ENCODE measurements at places on chromosomes 2 and 18. TPM values are rescaled to one million over a fixed set of nuclear protein-coding genes. Genes with fewer than 3 reads are reported as not detected.

Gene ITGA4
- total RNA-seq = 2.7 TPM

Gene CDCA7
- total RNA-seq = 66.6 TPM

Gene SPHKAP
- not detected for total RNA-seq

Gene GAL3ST2
- 0.73 TPM for total RNA-seq

Gene CDKL4
- 0.46 TPM for total RNA-seq

Gene AFTPH
- 14.9 TPM for total RNA-seq

DNA sequence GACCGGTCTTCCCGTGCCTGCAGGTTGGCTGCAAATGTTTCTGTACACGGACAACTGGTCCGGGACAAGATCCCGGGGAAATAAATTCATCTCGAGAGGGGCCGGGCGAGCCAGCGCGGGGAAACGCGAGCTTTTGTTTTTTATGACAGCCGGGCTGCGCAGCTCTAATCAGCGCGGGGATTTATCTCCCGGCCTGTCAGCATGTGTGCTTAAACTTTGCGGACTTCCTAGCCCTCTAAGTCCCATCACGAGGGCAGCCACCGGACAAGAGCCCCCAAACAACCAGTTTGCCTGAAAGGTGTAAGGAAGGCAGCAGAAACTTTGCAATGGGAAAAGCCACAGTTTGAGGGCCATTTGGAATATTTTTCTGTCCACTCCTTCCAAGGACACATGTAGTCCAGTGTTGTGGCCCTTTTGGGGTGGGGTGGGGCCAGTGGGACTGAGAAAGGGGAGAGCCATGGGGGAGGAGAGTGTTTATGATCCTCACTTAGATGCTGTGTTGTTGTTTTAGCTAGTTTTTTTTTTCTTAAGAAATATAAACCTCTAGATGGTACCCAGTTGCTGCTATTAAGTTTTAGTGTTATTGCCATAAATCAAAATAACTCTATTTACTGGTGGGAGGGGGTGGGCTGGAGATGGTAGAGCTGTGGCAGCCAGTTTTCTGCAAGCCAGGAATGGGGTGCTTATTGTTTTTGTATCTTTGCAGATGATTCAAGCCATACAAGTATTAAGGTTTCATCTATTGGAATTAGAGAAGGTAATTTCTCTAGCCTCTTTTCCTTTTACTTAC is 6.0 kb downstream of the MEIS1 start:
- DNase-seq = no peak
- H3K27ac ChIP-seq = no peak overlapping the region
- no peaks in the 10 kb centered on the region for H3K36me3 ChIP-seq
- peaks cover 73% of the 10 kb centered on the region for H3K4me1 ChIP-seq

GRCh38 chr2:114034742-114035141 is 144.9 kb downstream of the ACTR3 start:
- DNase-seq = no peak
- H3K4me3 ChIP-seq = no peak overlapping the region
- no peak overlapping the region for H3K27ac ChIP-seq
- peaks cover 15% of the 10 kb centered on the region for H3K4me1 ChIP-seq

DNA sequence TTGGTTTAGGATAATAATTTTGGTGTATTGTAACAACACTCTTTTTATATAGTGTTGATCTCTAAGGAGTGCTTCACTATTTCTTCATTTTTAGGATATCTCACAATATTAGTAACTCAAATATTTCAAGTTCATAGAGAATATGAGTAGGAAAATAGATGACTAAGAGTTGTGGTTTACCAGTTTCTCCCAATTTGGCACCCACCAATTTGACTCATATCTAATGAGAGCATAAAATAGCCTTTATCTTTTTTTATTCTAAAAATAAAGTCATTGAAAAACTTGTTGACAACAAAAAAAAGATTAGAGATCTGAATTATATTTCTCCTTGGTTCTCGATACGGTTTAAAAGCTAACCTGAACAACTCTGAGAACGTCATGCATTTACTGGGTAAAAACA is 204.0 kb downstream of the PARD3B start:
- H3K4me1 ChIP-seq = no peaks in the 10 kb centered on the region
- H3K27ac ChIP-seq = no peak overlapping the region
- H3K4me3 ChIP-seq = no peak overlapping the region
- no peak for DNase-seq
- peaks cover 5% of the 10 kb centered on the region for H3K36me3 ChIP-seq

DNA sequence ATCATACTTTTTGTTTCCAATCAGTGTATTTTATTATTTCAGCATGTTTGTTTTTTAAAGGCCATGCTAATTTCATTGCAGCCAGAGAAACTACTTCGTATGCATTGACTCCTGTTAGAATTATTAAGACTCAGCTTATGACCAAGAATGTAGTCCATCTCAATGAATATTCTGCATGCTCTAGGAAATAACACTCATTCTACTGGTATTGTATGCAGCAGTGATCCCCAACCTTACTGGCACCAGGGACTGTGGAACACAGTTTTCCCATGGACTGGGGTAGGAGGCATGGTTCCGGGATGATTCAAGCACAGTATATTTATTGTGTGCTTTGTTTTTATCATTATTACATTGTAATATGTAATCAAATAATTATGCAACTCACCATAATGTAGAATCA is 356.9 kb downstream of the DSEL start:
- H3K27ac ChIP-seq = no peak overlapping the region
- no peak for DNase-seq
- H3K4me3 ChIP-seq = no peak overlapping the region
- H3K4me1 ChIP-seq = peaks cover 13% of the 10 kb centered on the region
- H3K27me3 ChIP-seq = no peaks in the 10 kb centered on the region

DNA sequence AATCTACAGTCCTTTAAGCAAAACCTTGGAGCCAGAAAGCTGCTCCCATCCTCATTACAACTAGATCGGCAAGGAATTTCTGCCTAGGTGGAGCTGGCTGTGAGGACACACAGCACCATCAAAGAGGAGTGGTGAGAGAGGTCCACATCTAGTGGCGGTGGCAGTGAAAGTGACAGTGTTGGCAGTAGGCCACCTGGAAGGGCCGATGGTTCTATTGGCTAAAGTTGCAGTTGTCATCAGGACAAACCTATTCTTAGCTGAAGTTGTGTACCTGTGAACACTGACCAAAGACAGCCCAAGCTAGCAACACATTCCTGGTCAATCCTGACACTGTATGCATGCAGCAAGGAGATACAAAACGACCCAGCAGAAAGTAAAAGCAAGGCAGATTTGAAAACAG is 218.1 kb upstream of the CHAC2 start:
- no peak overlapping the region for H3K27ac ChIP-seq
- no peak overlapping the region for H3K4me3 ChIP-seq
- no peaks in the 10 kb centered on the region for H3K27me3 ChIP-seq
- no peaks in the 10 kb centered on the region for H3K36me3 ChIP-seq
- no peak for DNase-seq
- no peaks in the 10 kb centered on the region for H3K4me1 ChIP-seq

- no peak for DNase-seq
- no peaks in the 10 kb centered on the region for H3K36me3 ChIP-seq
- H3K27me3 ChIP-seq = peaks cover 19% of the 10 kb centered on the region
- H3K4me1 ChIP-seq = peaks cover under 1% of the 10 kb centered on the region
Observed at GRCh38 chr2:95391641-95392310, 10.7 kb upstream of the FAHD2A start.

GRCh38 chr2:233901367-233901766 is 15.8 kb upstream of the TRPM8 start:
- no peak overlapping the region for H3K4me3 ChIP-seq
- no peaks in the 10 kb centered on the region for H3K4me1 ChIP-seq
- H3K36me3 ChIP-seq = no peaks in the 10 kb centered on the region
- DNase-seq = no peak

- DNase-seq = no peak
- no peaks in the 10 kb centered on the region for H3K4me1 ChIP-seq
- no peaks in the 10 kb centered on the region for H3K36me3 ChIP-seq
- no peaks in the 10 kb centered on the region for H3K27me3 ChIP-seq
Observed at GRCh38 chr2:239001794-239002193, 153.9 kb downstream of the TWIST2 start.

DNA sequence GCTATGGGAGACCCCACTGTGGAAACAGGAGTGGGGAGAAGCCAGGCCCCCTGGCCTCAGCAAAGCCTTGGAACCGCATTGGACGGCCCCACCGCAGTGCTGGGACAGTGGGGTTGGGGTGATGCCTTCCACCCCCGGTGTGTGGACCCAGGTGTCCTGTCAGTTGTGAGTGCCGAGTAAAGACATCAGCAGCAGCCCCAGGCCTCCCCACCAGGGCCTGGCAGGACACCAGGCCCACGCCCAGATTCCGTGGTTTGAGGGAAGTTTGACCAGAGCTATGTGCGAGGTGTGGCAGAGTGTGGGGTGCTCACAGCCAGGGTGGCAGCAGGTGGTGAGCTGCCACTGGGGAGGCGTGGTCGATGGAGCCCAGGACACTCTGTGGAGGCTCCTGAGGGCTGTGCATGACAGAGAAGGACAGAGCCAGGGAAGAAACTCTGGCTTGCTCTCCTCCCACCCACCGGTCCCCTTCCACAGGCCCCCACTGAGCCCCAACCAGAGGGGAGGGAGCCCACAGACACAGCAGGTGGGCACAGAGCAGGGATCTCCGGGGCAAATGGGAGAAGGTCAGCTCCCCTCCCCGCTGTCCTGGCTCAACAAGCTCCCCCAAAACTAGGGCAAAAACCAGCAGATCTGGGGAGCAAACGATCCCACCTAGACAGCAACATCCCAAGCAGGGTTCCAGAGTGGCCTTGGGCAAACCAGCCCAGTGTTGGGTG is 69.1 kb downstream of the TWIST2 start:
- H3K27me3 ChIP-seq = no peaks in the 10 kb centered on the region
- H3K36me3 ChIP-seq = no peaks in the 10 kb centered on the region
- no peak for DNase-seq

- H3K4me3 ChIP-seq = no peak overlapping the region
- no peaks in the 10 kb centered on the region for H3K27me3 ChIP-seq
Observed at GRCh38 chr2:234249034-234249735, 198.7 kb downstream of the SPP2 start.

GRCh38 chr2:219638948-219639755 is 11.7 kb downstream of the SLC4A3 start:
- H3K27ac ChIP-seq = no peak overlapping the region
- no peaks in the 10 kb centered on the region for H3K36me3 ChIP-seq
- peaks cover 15% of the 10 kb centered on the region for H3K4me1 ChIP-seq
- H3K27me3 ChIP-seq = peaks cover 6% of the 10 kb centered on the region

Measured in WTC11 (cell line).